ENCODE measurements at places on chromosomes 5 and 9.

DNA sequence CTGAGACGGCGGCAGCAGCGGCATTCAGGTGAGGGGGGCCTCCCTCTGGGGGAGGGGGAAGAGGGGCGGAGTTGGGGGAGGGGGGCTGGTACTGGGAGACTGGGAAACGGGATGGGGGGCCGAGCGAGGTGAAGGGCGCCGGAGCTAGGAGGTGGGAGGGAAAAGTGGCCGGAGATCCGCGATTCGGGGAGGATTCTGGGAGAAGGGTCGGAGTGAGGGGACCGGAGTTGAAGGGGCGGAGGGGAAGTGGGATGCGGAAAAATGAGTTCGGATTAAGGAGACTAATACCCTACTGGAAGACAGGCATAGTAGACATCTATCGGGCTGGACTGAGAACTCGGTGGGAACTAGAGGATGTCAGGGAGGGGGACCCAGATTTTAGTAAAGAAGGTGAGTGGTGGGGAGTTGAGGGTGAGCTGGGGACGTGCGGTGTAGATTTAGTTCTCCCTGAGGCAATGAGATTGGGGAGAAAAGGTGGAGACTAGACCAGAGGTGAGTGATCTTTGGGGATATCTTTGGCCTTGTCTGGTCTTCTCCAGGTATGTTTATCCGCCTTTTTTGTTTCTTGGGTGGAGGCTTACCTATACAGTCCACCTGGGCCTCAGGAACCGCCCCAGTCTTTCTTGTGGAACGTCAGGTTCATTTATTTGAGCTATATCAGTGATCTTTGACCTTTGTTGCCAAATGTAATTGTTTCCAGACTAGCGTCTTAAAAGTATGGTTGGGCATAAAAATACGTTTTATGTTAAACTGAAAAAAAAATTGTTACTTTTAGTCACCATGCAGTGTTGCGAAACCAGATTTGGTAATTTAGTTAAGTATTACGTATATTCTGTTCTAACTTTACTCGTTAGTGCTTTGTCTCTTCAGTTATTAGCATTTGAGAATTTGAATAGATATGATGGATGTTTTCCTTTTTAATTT lies 632 bp downstream of the UBAP1 start:
- DNase-seq, result no peak

GRCh38 chr5:127410959-127411358 lies 106.5 kb upstream of the PRRC1 start:
- no peak for DNase-seq

GRCh38 chr5:180370861-180371641 lies 17.9 kb upstream of the GFPT2 start:
- DNase-seq, result peak; percentile 21

DNA sequence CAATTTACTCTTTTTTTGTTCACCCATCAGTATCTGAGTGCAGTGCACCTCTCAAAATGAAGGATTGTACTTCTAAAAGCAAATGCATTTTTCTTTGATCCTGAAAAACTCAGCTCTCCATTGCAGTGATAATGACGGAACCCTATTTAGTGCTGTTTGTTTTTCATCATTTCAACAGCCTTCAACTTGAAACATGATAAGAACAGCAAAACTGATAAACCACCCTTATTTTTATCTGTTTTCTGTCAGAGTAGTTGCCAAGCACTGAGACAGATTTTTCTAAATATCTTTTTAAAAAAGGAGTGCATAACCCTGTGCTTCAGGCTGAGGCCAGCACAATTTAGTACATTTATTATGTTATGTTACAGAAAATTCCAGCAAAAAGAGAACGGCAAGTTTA lies 549.8 kb upstream of the DMAC1 start:
- no peak for DNase-seq

DNA sequence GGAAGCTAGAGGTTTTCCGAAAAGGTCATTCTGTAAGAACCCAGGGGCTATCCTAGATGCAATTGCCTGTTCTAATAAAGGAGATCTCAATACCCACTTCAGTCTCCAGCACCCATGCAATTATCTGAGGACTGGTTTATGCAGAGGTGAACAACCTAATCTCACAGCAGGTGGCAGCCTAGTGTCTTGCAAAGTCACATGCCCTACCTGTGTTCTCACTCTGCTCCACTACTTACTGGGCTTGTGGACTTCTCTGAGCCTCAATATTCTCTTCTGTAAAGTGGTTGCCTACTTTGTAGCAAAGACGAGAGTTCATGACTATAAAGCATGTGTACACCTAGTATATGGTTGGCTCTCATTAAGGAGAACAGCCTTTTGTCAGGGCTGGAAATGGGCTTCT lies 21.0 kb upstream of the ALDH1B1 start:
- DNase-seq, result no peak

DNA sequence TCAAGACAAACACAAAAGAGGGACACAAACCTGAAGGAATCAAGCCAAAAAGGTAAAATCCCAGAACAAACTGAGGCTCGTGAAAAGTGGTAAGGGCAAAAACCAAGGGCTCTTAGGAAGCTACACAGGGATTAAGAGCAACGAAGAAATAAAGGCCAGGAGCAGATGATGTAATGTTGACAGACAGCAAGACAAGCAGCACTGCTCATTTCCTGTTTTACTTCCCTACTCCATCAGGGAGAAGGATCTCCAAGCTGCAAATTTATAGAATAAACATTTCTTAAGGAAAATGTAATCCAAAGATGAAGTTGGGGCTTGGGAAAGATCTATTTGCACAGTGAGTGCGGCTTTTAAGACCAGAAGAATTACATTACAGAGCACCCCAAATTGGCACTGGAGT lies 182.3 kb upstream of the MAP1B start:
- DNase-seq, result peak; percentile 87

DNA sequence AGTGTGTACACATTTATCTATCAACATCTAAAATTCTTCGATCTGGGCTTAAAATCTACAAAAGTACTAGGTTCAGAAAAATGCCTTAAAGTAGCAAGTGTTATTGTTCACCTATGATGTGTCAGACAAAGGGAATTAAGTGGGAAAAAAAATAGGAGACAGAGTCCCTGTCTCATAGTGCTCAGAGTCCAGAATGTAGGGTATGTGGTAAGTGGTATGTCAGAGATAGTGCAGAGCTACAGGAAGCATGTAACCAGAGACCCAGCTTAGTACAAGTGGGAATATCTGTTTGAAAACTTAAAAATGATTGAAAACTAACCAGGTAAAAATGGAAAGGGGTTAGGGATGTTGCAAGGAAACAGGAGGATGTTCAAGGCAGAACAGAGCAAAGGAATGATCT lies 482.8 kb downstream of the ELAVL2 start:
- no peak for DNase-seq

- no peak for DNase-seq
Measured at GRCh38 chr5:78979909-78980308, 5.2 kb downstream of the ARSB start.

DNA sequence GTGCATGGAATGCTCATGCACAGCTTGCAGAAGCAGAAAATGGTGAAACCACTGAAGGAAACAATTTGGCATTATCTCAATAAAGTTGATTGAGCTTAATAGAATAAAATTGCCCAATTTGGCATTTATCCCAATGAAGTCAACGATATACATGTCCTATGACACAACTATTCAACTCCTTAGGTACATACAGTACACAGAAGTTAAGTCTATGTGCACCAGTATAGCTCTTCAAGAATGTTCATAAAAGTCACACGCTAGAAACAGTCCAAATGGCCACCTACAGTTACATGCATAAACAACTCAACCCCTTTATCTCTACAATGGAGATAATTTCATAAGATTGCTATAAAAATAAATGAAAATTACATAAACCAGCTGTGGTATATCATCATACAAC lies 184.5 kb downstream of the DENND1A start:
- no peak for DNase-seq

DNA sequence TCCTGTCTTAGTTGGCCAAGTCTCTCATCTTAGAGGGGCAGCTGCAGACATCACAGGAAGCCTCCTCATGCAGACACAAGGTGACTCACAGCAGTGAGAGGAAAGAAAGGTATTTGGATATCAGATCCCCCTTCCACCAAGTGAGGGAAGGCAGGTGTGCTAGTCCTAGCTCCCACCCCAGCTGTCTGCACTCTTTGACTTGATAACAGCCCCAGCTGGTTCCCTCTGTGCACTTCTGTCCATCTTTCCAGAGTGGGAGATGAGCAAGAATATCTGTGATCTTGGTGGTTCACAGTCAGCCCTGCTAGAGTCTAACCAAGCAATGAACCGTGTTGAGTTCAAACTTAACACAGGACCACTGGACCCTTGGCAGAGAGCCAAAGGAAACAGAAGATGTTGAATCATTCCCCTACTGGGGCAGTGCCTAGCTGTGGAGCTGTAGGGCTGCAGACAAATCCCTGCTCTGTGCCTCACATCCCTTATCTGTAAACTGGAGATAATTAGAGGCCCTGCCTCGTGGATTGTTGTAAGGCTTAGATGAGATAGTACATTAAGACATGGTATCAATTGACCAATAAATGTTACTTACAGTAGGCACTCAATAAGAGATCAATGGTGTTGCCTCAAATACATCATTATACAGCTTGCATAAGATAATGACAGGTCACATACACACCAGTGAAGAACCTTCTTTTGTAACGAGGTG lies 39.1 kb downstream of the SH3RF2 start:
- peak; percentile 92 for DNase-seq

DNA sequence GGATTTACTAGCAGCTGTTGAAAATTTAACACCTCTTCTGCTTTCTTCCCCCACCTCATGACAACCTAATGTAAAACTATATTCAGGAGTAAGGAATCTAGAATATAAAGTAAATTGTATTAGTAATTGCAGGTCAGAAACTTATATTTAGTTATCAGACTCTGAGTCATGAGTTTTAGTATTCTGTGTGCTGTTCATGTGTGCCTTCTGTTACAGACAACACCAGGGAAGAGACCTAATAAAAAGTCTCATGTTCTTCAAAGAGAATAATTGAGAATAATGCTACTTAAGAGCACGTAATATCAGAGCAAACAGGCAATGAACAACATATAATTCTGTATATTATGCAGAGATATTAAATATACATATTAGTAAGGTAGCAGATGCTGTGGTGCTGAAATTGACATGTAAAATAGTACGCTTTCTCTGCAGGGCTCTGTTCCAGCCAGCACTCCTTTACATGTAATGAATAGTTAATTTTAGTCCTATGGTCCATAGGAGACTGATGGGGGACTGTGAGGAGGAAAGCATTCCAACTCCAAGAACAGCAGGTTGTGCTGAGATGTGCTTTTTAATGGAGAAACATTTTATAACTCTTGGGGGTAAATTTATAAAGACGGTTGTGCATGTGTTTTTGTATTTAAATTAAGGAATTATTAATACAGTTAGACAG lies 106.4 kb downstream of the ZSWIM6 start:
- no peak for DNase-seq

GRCh38 chr5:157266286-157267007 lies 524 bp downstream of the CYFIP2 start:
- DNase-seq, result no peak

DNA sequence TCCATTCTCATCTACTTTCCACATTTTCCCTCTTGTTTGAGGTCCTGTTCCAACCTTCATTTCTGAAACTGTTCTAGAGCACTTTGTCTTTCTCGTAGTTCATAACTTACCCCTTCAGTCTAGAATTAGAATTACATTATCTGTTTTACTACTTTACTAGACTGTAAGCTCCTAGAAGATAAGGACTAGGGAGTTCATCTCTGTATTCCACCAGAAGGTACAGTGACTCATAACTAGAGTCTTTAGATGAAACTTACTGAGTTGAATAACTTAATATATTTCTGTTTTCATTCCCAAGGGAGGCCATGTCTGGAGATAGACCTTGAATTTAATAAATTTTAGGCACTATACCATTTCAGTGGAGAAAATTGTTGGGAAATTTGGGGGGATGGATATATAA lies 38.7 kb downstream of the G3BP1 start:
- DNase-seq, result peak; percentile 33

DNA sequence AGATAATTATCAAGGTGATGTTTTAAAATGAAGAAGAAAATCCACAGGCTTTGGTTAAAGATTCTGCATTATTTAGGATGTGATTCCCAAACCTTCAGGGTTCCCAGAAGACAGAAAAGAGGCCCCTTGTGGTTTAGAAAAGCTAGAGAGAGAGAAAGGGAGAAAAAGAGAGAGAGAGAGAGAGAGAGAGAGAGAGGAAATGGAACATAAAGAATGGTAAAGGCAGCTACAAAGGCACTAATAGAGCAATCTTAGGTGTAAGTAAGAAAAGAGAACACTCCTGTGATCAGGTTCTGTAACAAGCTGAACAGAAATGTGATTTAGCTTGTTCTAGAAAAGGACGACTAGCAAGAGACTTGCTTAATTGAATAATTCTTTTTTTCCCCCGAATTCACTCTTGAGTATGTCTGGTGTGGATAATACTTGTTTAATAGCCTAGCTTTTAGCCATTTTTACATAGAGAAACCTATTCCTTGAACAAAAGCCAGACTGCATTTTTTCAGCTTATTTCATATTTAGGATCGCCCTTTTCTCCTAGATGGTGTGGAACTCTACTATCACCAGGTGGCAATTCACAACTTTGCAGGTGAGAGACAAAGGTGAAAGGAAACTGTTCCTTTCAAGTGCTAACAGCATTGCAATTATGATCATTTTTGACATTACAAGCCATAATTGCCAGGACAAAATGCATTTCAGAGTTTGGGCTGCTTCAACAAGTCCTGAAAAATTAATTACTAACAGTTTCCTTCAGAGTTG lies 57.6 kb upstream of the SH3GL2 start:
- no peak for DNase-seq

GRCh38 chr5:95746194-95746593 lies 15.1 kb downstream of the RHOBTB3 start:
- DNase-seq, result no peak

- peak; percentile 33 for DNase-seq
Measured at GRCh38 chr5:113081881-113082546, 105.4 kb downstream of the DCP2 start.

DNA sequence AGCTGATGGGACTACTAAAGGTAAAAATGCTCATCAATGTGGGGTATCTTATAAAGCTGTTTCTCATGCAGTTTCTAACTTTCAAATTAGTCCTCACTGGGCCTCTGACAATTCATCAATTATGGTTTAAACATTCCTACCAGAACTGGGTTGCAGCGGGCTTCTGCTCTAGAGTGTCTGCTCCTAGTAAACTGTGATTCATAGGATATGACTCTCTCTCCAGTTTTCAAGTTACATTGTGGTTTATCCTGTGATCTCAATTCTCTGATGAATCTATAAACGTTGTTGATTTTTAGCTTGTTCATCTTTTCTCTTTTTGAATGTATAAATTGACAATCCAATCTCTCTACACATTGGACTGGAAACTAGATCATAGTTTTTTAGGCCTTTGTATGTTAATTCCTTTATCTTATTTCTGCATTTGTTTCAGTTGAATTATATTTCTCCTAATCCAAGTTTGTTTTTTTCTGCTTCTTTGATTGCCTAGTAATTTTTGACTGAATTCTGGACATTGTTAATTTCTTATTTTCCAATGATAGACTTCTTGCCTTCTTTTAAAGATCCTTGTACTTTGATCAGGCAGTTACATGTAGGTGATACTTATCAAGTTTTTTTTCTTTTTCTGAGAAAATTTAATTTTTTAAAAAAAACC lies 822.6 kb downstream of the TLE1 start:
- DNase-seq, result peak; percentile 63

All from fibroblast of skin of back (primary cell).